ENCODE measurements at places on chromosomes 4 and X.

- no peak for ATAC-seq
Measured at GRCh38 chr4:26484516-26484915, 5.8 kb downstream of the CCKAR start.

- ATAC-seq: no peak
Measured at GRCh38 chr4:24896977-24897376, 15.9 kb downstream of the CCDC149 start.

DNA sequence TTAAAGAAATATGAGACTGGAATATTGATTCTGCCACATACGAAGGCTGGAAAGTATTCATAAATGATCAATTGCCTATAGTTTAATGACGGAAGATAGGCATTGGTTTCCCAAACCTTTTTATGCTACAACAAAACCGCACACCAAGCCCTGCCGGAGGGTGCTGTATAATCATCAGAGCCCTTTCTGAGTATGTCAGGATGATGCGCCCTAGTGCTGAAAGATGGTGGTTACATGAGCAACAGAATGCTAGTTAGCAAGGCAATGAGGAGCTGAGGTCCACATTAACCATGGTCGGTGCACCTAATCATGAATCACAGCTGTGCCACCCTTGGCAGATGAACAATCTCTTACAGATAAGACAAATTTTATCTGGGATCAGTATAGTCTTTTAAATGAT is 491.1 kb downstream of the PACRGL start:
- ATAC-seq: no peak

GRCh38 chrX:39484159-39485068 is 613.3 kb downstream of the BCOR start:
- ATAC-seq: no peak

DNA sequence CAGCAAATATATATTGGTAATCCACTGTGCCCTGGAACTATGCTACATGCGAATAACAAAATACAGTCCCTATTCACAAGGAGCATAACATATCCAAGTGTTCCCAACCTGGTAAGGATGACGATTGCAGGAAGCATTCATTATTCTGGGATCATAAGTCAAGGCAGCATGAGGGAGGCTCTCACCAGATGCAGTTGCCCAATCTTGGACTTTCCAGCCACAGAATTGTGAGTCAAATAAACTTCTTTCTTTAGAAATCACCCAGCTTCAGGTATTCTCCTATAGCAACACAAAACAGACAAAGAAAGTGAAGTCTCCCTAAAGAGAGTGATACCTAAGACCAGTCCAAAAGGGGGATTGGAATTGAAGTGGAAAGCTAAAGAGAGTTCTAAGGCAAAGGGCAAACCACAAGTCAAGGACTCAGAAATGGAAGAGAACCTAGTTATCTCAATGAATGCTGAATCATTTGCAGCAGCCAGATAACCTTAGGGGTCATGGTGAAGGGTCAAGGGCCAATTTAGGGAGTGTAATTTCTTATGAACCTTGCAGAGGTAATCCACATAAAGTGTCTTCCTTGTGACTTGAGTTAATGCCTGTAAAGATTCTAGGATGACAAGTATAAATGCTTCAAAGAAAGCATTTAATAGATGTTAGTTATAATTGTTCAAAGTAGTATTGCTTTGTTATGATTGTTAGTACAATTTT is 103.1 kb upstream of the PCDH7 start:
- no peak for ATAC-seq

- ATAC-seq: no peak
Measured at GRCh38 chr4:8540586-8540985, 39.6 kb upstream of the GPR78 start.

GRCh38 chrX:45172890-45173289 is 27.8 kb downstream of the DIPK2B start:
- no peak for ATAC-seq

- ATAC-seq: no peak
Measured at GRCh38 chr4:98617358-98618047, 40.9 kb downstream of the TSPAN5 start.

DNA sequence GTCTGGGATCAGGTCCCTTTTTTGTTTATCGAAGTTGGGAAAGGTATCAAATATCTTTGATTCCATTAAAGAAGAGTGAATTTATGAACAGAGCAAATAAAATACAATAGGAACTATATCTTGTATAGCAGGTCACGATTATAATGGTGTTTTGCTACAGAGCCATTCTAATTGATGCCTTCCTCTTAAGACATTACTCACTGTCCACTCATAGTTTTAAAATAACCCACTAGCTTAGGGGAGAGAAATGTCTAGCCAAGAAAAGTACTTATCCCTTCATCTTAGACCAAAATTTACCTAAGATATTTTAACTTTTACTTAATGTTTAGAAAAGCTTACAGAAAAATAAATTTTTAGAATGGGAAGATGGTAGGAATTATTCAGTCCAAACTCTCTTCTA is 112.0 kb upstream of the PABPC4L start:
- no peak for ATAC-seq

GRCh38 chrX:71652405-71652804 is 14.9 kb upstream of the LOC101059915 start:
- no peak for ATAC-seq

- no peak for ATAC-seq
Measured at GRCh38 chrX:133746593-133746992, 238.8 kb downstream of the GPC3 start.

- ATAC-seq: no peak
Measured at GRCh38 chrX:153649178-153649914, 2.3 kb downstream of the DUSP9 start.

GRCh38 chr4:25155947-25156346 is 4.3 kb downstream of the SEPSECS start:
- ATAC-seq: no peak

DNA sequence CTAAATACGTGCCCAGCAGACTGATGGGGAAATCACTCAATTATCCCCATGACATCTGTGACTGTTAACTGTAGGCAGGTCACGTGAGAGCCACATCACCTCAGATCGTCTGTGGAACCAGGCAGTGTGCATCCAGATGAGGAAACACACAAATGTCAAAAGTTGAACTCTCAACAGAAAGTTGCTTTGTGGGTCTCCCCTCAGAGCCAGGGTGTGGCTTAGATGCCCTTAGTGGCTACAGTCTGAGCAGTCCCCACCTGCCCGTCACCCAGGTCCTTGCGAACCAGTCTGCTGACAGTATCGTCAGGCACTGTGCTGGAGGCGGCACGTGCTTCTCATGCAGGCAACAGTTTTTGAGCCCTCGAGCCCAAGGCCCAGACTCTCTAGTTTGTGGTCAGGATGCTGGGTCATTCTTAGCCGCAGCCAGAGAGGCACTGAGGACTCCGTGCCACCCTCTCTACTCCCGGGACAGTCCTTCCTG is 10.8 kb downstream of the TMEM187 start:
- peak; percentile 69 for ATAC-seq

GRCh38 chrX:72299891-72300630 is 5.7 kb downstream of the CITED1 start:
- no peak for ATAC-seq

DNA sequence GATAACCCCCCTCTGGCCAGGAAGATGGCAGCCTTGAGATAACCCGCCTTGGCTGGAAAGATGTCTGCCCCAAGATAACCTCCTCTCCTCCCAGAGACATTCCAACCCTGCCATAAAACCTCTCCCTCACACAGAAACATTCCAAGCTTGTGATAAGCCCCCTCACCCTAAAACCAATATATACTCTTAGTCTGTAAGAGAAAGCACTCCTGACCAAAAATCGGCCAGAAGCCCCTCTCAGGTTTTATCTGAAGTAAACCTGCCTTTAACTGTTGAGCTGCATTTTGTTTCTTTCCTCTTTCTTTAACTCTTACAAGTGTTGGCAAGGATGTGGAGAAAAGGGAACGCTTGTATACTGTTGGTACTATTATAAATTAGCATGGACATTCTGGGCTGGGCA is 8.5 kb downstream of the ERCC6L start:
- no peak for ATAC-seq

GRCh38 chrX:15564981-15565579 is 35.7 kb downstream of the ACE2 start:
- ATAC-seq: no peak

- ATAC-seq: no peak
Measured at GRCh38 chr4:104860238-104861123, 286.2 kb upstream of the TET2 start.

GRCh38 chrX:136147315-136147901 is at the start of gene FHL1:
FHL1 (plus strand) TSS chrX:136147533.
- ATAC-seq: peak; percentile 84

DNA sequence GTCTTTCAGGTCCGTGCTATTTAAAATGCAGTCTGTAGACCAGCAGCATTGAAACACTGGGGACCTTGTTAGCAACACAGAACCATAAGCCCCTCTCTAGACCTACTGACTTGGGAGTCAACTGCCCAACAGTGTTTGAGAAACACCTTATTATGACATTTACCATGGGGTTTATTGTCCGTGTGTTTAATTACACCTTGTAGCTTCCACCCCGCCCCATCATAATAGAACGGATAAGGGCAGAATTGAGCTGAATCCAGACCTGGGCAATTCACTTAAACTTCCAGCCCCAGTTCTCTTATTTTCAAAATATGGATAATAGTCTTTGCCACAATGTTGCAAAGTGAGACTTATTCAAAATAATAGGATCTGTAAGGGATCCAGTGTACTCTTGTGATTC is 30.6 kb upstream of the CLNK start:
- ATAC-seq: no peak

DNA sequence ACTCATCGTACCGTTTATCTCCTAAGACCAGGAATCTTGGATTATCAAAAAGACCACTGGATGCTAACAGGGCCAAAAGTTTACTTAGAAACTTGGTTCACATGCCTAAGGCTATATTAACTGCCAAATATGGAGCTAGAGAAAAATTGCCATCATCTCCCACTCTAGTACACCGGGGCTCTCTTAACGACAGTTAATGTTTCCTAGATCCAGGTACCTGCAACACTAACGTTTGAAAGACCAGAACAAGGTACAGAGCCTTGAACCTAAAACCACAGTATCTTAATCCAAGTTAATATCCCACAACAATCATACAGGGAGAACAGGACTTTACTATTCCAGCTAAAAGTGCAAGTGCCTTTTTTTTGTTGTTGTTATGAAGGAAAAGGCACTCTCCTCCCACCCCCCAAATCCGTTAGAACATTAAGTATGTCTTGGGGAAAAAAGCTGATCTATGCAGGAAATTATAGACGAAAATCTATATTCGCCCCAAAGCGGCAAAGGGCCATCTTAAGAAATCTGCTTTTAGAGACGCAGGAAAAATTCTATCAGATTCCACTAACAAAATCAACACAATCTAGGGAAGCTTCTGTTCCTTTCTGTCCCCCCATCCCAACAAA is 1.3 kb downstream of the G3BP2 start:
- ATAC-seq: no peak

GRCh38 chr4:37008199-37008598 is 236.3 kb upstream of the NWD2 start:
- ATAC-seq: no peak

DNA sequence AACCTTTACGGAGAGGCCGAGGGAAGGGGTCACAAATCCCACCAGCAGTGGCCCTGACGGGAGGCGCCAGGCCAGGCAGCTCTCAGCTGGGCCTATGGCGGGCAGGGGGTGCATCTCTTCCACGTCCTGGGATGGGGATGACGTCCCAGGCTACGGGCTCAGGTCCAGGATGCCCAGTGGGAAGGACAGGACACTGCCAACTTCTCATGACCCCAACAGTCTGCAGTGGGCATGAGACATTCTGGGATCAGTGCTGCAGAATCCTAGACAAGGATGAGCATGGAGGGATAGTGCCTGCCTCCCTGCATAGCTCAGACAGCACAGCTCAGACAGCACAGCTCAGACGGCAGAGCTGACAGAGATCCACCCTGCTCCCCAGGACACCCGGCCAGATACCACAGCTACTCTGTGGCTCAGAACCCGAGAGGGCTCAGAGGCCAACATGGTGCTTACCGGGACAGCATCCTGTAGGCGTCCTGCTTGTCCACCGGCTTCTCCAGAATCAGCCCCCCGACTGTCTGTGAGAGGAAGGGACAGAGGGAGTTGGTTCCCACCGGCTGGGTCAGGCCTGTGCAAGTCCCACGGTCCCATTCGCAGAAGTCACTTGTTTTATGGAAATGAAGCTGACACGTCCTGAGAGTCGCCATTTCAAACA is 17.3 kb downstream of the ASMTL start:
- ATAC-seq: no peak

DNA sequence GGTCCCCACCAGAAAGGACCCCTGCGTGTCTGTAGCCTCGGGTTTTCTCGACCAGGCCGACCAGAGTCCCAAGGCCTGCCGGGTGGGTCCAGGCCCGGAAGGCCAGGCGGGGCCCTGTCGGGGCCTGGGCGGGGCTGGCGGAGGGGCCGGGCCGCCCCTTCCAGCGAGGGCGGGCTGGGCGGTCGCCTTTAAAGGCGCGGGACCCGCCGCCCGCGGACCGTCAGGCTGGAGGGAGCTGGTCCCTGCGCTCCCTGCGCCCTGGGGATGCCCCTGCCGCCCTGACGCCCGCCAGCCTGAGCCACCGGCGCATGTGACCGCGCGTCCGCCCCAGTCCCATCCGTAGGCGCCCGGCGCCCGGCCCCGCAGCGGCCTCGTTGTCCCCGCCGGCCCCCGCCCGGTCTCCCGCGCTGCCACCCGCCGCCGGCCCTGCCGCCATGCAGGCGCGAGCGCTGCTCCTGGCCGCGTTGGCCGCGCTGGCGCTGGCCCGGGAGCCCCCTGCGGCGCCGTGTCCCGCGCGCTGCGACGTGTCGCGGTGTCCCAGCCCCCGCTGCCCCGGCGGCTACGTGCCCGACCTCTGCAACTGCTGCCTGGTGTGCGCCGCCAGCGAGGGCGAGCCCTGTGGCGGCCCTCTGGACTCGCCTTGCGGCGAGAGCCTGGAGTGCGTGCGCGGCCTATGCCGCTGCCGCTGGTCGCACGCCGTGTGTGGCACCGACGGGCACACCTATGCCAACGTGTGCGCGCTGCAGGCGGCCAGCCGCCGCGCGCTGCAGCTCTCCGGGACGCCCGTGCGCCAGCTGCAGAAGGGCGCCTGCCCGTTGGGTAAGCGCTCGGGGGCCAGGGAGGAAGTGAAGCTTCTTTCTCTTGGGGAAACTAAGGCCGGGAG is at the start of gene HTRA3:
HTRA3 (plus strand) TSS at position 220 of the 883 bp plus-strand sequence; CDS start at position 435, 215 bp downstream.
- ATAC-seq: no peak

- ATAC-seq: no peak
Measured at GRCh38 chrX:2572740-2573139, 72.0 kb upstream of the DHRSX start.

DNA sequence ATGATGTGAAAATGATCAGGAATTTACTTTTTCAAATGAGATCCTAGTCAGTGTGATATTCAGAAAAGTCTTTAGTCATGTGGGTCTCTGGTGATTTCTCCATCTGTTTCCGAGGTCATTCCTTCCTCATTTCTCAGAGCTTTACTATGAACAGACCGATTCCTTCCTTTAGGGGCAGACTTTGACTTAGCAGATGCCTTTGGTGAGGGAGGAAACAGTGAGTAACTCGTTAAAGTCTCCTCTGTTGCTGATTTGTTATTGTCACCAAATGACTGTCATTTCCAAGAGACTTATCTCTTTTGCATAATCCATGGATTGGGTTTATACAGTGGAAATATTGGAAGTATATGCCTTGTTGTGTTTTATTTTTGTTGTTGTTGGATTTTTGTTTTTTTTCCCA is 76.2 kb upstream of the CD99 start:
- no peak for ATAC-seq

GRCh38 chr4:177573507-177573906 is 131.3 kb upstream of the AGA start:
- no peak for ATAC-seq
